ENCODE measurements at places on chromosomes 16 and 17.

DNA sequence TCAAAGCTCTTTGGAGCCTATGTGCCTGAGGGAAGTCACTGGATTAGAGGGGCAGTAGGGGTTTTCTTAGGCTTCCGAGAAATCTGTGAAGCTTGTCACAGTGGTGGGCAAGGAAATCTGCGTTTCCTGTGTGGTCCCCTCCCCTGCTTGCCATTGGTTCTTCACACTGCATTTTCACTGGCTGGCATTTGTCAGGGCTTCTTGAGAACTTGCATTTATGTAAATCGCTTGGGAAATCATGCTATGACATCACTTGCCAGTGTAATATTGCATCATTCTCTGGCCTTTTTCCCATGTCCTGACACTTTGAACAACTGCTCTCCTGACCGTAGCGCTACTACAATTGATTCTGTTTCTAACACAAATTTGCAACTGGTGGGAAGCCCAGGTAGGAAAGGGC is 1.8 kb downstream of the CACNG3 start:
- DNase-seq = no peak

DNA sequence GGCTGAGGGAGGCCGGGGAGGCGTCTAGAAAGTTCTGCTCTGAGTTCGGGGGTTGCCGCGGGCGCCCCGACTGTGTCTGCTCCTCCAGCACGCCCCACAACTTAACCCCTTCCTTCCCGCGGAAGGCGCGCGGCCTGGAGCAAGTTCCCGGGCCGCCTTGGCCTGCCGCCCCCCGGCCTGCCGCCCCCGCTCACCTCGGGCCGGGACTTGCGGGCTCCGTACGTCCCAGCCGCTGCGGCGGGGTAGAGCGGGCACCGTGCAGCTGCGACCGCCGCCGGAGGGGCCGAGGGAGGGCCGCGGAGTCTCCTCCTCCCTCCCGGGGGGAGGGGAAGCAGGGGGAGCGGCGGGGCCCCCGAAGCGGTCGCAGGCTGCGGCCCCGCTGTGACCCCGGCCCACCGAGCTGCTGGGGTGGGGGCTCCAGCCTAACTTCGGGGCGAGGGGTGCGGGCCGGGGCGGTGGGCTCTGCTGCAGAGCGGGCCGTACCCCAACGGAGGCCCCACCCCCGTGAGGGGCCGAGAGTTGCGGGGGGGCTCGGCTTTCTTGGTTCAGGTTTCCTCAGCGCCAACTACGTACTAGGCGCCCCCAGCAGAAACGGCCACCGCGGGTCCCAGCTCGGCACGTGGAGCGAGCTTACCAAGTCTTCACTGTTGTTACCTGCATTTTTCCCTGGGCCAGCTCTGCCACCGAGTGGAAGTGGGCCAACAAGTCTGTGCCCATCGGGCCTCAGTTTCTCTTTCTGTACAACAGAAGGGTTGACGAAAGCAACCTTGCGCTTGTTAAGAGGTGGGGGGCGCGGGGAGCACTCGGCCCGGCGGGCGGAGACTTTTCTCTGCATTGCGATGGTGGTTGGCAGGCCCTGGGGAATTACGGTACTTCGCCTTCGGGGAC is at the start of gene CCDC102A:
TSS of gene CCDC102A (minus strand) at position 266 of the 888 bp plus-strand sequence. CDS start 7,394 bp downstream, outside the sequence.
- no peak for DNase-seq

- DNase-seq = no peak
Measured at GRCh38 chr17:59002126-59002525, 104.6 kb downstream of the TRIM37 start.

- DNase-seq = no peak
Measured at GRCh38 chr17:6941989-6942388, 53.9 kb upstream of the ALOX12 start.

GRCh38 chr17:30975042-30975820 is 4.4 kb downstream of the RNF135 start:
- no peak for DNase-seq

GRCh38 chr16:83568345-83568744 is 239.4 kb upstream of the HSBP1 start:
- DNase-seq = no peak

- no peak for DNase-seq
Measured at GRCh38 chr17:60314423-60314822, 77.5 kb downstream of the USP32 start.

DNA sequence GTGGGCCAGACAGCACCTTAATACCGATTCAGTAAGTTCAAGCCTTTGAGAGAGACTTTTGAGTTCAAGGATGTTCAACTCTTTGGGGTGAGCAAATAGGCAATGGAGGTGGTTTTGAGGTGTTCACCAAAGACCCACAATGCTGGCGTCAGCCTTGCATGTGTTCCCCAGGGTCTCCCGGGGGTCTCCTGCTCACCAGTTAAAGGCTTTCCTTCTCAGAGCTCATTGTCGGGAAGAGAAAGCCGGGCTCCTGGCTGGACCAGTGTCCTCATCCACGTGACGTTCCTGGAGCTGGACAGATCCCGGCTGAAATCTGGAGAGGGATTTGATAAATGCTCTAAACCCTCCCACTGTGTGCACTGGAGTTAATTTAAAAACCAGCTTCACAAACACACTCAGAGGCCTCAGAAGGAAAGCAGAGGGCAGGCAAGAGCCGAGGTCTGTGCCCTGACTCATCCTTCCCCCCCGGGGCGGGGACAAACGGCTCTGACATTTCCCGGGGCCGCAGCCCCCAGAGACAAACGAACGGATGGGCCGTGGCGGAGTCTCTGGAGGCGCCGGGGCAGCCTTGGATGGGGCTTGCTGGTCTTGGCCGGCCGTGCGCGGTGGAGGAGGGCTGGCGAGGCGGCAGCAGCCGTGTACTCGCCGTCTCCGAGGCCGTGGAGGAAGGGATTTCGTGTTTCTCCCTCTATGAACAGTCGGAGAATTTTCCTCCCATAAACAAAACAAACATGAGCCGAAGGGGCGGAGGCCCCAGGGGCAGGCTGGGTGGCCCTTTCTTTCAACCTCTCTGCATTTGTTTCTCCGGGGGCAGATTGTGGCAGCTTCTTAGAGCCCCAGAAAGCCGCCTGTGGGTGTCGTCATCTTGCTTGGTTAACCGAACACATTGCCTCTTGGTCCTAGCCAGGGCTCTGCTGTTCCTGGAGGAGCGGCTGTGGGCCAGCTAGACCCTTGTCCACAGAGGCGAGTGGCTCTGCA is 94.2 kb downstream of the NTN1 start:
- peak; percentile 20 for DNase-seq

DNA sequence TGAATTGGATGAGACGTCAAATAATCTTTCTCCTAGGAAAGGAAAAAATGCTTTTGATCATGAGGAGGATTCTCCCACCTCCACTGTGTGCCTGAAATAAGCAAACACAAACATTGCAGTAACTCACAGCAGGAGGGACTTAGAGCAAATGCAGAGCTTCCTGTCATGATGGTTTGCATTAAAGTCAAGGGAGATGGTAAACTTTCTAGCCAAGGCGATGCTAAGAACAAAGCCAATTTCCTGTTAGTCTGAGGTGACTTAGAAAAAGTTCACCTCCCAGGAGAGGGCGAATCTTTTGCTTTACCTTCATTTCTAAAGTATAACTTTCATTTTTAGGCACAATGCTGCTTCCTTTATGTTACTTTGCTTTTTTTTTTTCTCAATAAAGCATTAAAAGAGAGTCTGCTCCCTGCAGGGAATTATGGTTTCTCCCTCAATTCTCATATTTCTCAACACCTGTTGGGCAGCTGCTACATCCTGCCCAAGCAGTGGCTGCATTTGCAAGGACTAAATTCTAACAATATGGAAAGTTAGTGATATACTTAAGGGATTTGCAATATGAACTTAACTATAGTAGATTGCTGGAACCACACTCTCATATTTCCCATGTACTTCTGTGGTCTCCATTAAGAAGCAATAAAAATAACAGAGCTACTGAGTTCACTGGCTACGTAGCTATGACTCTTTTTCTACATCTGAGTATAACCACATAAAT is 175.6 kb downstream of the PCTP start:
- peak; percentile 68 for DNase-seq

GRCh38 chr17:14082848-14083247 is 13.5 kb downstream of the COX10 start:
- DNase-seq = no peak

- no peak for DNase-seq
Measured at GRCh38 chr17:65433592-65433991, 127.9 kb downstream of the AXIN2 start.

DNA sequence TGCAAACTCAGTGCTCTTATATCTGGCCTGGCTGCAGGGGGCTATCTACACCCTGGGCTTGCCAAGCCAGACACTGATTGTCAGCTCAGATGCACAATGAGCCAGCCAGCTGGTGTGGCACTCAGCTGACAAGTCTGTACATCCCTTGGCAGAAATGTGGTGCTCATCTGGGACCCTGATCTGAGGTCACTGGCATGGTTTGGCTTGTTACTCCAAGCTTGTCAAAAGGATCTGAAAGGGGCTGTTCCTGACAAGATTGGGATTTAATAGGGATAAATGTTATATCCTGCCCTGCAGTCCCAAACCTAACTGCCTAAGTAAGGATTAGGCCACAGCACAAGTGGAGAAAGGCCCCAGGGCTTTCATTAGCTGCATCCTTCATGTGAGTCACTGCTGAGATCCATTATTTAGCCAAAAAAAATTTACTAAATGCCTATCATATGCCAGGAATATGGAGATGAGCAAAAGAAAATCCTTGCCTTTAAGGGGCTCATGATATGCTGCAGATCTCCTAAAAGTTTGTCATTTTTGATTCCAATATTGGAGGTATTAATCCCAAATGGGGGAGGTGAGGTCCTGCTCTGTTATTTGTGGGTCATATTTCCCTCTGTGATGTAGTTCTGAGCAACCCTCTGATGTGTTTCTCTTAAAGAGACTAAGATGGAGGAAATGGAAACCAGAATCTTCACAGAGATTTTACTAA is 6.3 kb downstream of the SLC6A2 start:
- no peak for DNase-seq

DNA sequence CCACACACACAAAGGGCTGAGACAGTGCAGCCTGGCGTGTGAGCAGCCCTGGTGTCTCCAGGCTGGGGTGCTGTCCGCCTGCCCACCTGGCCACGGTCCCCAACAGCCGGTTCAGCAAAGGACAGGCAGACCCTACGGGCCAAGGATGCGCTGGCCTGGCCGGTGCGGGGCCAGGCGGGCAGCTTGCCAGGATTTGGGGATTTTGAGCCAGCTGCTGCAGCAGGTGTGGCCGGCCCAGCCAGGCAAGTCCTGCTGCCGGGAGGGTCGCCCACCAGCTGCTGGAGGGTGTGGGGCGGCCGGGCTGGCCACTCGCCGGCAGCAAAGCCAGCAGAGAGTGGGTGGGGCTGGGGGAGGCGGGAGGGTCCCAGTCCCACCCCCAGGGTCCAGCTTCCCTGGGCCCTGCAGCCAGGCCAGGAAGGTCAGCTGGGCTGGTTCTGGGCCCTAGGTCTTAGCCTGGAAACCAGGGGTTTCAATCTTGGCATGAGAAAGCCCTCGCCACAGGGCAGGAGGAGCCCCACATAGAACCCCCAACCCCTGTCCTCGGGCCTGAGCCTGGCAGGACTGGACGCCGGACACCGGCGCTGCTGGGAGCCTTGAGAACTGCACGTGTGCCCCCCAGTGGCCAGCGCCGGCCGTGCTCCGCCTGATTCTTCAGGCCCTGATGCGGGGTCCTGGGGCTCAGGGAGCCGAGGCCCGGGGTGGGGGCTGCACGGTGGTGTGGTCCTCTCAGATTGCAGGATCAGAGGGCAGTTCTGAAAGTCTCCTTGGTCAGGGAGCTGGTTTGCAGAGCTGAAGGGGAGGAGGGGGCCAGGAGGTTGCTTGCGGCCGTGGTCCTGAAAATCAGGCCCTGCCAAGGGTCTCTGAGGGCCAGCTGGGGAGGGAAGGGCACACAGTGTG is 17.6 kb upstream of the SSTR5 start:
- no peak for DNase-seq

DNA sequence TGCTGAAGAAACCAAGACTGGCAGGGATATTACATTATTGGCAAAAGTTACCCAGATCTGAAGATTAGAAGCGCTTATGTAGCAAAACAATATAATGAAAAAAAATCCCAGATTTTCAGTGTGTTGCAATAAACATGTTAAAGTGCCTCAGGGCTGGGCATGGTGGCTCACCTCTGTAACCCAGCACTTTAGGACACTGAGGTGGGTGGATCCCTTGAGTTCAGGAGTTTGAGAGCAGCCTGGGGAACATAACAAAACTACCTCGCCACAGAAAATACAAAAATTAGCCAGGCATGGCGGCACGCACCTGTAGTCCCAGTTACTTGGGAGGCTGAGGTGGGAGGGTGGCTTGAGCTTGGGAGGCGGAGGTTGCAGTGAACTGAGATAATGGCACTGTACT is 6.8 kb downstream of the ZNF207 start:
- DNase-seq = no peak

- no peak for DNase-seq
Measured at GRCh38 chr16:89691986-89692569, 5.6 kb downstream of the CDK10 start.

DNA sequence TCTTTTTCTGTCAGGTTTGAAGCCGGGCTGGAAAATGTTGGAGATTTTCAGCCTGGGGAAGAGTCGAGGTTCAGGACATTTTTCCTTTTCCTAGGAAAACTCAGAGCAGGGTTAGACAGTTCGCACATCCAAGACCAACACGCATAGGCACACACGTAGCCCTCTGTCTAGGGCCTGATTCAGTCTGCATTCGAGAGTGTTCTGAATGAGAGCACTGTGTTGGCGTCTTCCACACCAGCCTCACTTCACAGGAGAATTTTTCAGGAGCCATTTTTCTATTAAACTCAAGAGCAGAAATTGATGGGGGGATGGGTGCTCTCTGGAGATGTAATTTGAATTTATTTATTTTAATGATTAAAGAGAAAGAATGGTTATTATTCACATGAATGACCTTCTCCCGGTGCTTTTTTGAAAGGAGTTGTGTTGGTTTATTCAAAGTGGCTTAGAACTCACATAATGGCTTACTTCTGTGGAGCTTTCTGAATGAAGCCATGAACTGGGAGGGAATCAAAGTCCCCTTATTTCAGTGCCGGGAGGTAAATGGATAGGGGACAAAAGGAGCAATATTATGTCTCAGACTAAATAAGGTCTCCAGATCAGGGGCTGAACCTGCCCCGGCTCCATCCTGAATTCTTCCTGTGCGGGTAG is 194.3 kb downstream of the CCDC182 start:
- DNase-seq = no peak

DNA sequence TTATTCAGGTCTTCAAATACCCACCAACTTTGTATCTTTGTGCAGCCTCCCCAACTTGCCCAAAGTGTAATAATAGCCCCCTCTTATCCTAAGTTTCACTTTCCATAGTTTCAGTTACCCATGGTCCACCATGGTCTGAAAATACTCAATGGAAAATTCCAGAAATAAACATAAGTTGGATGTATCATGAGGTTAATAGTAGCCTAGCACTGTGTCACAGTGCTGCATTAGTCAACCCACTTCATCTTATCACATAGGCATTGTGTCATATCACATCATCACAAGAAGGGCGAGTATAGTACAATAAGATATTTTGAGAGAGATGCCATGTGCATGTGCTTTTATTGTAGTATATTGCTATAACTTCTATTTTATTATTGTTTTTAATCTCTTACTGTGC is 21.9 kb downstream of the OMG start:
- no peak for DNase-seq

GRCh38 chr16:3112881-3113574 is 642 bp downstream of the ZNF205 start:
- no peak for DNase-seq

DNA sequence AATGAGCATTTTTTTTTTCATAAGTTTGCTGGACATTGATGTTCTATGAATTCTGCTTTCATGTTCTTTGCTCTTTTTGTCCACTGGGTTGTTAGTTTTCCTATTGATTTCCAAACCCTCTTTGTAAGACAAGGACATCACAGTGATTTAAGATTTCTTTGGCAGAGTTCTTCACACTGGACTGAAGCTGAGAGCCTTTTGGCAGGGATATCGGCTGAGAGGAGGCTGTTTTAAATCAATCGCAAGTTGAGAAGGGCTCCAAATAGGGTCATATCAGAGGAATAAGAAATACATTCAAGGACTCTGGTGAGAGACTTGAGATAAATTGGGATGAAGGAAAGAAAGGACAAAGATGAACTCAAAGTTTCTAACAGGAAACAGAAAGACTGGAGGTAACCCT is 165.8 kb upstream of the AXIN2 start:
- DNase-seq = no peak

All from iPS DF 19.7 (cell line).